Activated CD4-positive, CD25-positive, alpha-beta regulatory T cell treated with anti-CD3 and anti-CD28 coated beads, Interleukin-2, amount 50 U/mL, for 24 hours (primary cell): ENCODE measurements at places on chromosomes 5 and 9.

GRCh38 chr5:171801-172331, 19.4 kb upstream of the LRRC14B start:
- ATAC-seq: no peak

- ATAC-seq: no peak
These were observed 27.3 kb downstream of the MAPKAP1 start for GRCh38 chr9:125679597-125680189.

DNA sequence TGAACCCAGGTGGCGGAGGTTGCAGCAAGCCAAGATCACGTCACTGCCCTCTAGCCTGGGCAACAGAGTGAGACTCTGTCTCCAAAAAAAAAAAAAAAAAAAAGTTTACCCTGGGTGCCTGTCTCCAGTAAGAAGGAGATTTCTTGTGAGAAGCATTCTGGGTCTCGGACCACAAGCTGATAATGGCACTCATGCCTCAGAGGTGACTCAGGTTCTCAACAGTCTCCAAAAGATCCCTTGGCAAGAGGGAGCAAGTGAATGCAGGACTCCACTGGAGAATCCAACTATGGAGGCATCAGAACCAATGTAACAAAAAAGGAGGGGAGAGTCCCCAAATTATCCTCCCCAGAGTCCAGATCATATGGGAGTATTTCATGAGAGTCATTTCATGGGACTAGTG, 106.0 kb upstream of the LRRTM2 start:
- no peak for ATAC-seq

- no peak for ATAC-seq
These were observed 75.4 kb downstream of the CFAP77 start for GRCh38 chr9:132485393-132485792.

DNA sequence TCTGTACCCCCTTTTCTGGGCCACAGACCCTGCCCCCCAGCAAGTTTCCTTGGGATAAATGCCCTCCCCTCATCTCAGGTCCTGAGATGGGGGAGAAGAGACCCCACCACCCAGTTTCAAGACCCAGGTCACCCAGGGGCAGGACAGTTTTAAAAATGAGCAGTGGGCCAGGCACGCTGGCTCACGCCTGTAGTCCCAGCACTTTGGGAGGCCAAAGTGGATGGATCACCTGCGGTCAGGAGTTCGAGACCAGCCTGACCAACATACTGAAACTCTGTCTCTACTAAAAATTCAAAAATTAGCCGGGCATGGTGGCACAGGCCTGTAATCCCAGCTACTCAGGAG, 6.1 kb downstream of the PTGES2 start:
- no peak for ATAC-seq

- peak; percentile 26 for ATAC-seq
These were observed 5.1 kb upstream of the RGMB start for GRCh38 chr5:98768160-98768959.

GRCh38 chr9:83474631-83475030, 63.6 kb downstream of the FRMD3 start:
- ATAC-seq: no peak

DNA sequence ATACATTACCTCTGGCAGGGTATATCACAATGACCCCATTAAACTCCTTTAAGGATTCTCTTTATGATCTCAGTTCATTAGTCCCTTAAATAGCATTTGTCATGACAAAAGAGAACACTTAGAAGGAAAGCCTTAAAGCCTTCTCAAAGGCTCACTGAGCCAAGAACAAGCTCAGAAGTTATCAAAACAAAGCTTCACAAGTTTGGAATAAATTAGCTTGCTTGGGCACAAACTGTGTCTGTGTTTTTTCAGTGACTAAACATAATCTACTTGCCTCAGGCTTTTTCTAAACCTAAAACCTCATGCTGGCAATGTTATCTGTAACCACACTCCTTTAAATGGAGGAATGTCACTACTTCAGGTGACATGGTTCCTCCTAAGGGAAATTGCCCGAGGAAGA, 1114.9 kb upstream of the C9orf72 start:
- ATAC-seq: no peak

DNA sequence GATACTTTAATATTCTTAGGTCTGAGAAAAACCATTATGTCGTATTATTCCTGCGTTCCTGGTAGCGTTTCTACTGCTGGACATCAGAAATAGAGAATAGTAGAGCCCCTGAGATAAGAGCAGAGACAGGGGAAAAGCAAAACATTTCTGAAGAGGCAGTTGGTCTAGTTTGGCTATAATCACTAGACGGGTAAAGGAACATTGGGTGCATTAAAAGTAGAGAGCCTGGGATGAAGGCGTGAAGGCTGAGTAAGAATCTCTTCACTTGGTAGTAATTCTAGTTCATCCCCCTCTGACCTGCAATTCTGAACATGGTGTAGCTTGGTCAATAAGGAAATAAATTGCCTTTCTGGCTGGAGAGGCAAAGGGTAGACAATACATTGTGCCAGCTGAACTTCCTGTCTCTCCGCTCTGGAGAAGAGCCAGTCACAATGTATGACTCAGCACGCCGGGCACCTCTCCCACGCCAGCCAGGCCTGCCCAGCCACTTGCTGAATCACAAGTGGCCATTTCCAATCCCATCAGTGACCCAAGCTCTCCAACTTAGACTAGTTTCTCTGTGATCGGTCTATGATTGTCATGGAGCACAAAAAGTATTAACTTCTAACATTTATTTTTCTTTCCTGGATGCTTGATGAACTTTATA, 75.4 kb downstream of the STK32A start:
- no peak for ATAC-seq

DNA sequence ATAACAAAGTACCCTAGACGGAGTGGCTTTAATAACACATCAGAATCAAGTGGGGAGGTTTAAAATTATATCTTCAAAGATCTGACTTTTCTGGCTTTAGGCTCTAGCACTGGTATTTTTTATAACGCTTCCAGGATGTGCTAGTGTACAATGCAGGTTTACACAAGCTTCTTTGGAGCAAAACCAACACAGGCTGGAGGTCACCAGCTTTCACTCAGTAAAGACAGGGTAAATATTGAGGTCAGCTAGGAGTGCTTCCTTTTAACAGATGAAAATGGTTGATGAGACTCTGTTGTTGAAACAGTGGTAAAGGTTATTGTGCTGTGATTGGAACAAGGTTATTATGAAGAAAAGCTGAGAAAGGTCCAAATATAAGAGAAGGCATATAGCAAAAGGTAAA, 414.2 kb downstream of the TAF11L14 start:
- ATAC-seq: no peak

DNA sequence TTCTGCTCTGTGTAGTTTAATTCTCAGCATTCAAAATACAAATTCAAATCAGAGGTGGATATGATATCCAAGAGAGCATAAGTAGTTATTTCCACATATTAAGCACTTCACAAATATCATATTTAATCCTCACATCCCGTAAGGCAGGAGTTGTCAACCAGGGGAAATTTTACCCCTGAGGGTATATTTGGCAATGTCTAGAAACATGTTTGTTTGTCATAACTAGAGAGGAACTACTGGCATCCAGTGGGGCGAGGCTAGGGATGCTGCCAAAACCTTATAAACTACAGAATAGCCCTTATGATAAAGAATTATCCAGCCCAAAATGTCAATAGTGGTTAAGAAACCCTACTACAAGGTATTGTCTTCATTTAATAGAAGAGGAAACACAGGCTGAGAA, 619.4 kb downstream of the SLCO4C1 start:
- ATAC-seq: no peak
